Suprapubic skin (tissue), 4 donors: ENCODE measurements at places on chromosomes 2 and 18. TPM values are rescaled to one million over a fixed set of nuclear protein-coding genes. Genes with fewer than 3 reads are reported as not detected.
A peak's percentile ranks its signal among the peaks of the same experiment; 100 is the strongest.

DNA sequence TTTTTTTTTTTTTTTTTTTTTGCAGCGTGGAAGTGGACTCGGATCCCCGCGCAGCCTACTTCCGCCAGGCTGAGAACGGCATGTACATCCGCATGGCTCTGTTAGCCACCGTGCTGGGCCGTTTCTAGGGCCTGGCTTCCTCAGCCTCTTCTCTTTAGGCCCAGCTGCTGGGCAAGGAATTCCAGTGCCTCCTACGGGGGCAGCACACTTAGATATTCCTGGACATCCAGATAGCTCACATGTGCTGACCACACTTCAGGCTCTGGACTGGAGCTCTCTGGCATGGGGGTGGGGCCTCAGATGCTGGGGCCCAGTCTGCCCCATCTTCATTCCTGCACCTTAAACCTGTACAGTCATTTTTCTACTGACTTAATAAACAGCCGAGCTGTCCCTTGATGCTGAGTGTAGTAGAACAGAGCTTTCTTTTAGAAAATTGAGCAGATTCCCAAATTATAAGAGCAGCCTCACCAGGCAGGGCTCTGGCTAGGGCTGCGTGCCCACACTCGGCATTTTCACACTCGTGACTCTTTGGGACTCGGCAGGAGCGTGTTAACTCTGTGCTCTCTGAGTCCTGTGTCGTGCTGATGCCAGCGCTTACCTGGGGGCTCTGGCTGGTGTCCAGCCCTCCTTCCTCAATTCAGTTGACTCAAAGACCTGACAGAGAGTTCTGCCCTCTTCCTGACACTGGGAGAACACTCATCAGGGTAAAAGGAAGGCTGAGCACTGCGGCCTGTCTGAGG lies 19.3 kb downstream of the SLC30A3 start:
- no peak for DNase-seq

DNA sequence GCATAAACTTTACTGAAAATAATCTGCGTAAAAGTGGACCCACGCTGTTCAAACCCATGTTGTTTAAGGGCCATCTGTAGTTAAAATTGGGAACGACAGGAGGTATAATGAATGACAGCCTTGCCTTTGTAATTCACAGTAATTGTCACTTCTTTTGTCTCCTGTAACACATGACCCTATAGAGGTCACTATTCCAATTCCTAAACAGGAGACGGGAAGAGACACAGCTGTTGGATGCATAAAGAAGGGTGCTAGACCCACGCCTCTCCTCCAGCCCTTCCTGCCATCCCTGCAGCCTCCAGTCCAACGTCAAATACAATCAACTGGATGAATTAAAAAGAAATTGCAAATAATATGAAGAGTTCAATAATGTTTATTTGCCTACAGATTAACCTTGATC lies 63.1 kb upstream of the NFATC1 start:
- DNase-seq, result no peak

GRCh38 chr2:176817061-176817565 lies 395.5 kb upstream of the HNRNPA3 start:
- no peak for DNase-seq

DNA sequence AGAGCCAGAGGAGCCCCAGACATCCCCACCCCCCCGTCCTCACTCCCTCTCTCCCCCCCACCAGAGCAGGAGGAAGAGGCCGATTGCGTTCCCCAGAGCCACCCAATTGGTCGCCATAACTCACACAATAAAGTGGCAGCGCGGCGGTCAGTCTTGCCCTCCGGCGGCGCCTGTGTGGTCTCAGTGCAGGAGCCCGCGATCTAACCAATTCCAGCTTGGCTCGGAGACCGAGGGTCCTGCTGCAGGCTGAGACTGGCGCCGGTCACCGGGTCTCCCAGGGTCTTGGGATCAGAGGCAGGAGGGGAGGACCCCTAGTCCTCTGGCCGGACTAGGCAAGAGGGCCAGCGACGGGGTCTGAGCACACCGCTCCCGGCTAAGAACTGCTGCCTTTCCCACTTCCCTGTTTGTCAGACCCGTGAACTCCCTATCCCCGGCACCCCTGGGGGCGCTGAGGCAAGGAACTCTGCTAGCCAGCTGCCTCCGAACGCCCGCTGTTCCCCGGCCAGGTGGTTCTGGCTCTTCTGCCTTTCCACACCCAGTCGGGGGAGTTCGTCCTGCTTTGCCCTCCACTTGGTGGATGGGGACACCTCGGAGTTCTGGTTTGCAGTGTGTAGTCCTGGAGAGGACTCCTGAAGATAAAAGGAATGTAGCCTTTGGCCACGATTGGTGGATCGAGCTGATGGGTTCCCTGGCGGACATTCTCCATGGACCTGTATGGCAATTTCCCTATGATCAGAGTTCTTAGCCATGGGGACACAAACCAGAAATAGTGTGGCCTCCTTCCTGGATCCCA lies 1.0 kb upstream of the HOXD12 start:
- peak; percentile 58 for DNase-seq

- DNase-seq, result no peak
Observed at GRCh38 chr2:205323929-205324328, 358.4 kb upstream of the NRP2 start.

- no peak for DNase-seq
Observed at GRCh38 chr18:47873625-47874024, 56.8 kb downstream of the SMAD2 start.

- peak; percentile 56 for DNase-seq
Observed at GRCh38 chr18:79927607-79928562, 23.6 kb downstream of the SLC66A2 start.

GRCh38 chr2:65666156-65666725 lies 233.8 kb upstream of the SPRED2 start:
- no peak for DNase-seq

GRCh38 chr18:62379051-62379450 lies 53.9 kb downstream of the TNFRSF11A start:
- DNase-seq, result no peak

DNA sequence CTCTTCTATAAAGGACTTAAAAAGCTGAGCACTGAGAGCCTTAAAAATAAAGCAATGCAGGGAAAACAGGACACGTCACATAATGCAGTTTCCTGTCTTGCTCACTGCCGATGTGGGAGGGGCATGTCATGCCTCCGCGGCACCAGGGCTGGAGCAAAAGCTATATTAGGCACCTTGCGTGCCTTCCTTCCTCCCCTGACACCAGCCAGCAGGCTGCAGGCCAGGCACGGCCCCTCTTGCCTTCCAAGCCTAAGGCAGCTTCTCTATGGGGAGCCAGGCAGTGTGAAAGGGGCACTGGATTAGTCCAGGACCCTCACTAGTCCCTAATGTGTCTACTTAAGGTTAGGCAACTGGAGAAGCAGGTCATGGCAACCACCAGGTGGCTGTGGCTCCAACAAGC lies 26.3 kb downstream of the MRPL35 start:
- no peak for DNase-seq

DNA sequence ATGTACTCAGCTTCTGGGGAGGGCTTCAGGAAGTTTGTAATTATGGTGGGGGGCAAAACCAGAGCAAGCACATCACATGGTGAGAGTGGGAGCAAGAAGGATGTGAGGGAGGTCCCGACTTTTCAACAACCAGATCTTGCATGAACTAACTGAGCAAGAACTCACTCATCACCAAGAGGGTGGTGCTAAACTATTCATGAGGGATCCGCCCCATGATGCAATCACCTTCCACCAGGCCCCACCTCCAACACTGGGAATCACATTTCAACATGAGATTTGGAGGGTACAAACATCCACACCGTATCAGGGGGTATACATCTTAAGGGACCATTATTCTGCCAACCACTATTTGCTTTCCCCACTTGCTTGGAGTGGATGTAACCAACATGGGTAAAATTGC lies 209.6 kb upstream of the HNRNPA3 start:
- DNase-seq, result no peak

GRCh38 chr2:83282841-83283240 lies 1176.2 kb downstream of the SUCLG1 start:
- DNase-seq, result no peak

DNA sequence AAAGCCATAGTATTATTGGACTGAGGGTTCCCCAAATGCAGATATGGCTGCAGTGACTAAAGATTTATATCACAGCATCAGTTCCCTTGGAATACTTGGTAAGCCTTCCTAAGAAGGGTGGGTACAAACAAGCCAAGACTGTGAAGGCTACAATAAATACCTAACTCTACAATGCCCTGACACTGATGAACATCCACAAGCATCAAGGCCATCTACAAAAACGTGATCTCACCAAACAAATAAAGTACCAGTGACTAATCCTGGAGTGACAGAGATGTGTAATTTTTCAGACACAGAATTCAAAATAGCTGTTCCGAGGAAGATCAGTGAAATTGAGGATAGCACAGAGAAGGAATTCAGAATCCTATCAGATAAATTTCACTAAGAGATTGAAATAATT lies 254.5 kb downstream of the PARD3B start:
- no peak for DNase-seq

DNA sequence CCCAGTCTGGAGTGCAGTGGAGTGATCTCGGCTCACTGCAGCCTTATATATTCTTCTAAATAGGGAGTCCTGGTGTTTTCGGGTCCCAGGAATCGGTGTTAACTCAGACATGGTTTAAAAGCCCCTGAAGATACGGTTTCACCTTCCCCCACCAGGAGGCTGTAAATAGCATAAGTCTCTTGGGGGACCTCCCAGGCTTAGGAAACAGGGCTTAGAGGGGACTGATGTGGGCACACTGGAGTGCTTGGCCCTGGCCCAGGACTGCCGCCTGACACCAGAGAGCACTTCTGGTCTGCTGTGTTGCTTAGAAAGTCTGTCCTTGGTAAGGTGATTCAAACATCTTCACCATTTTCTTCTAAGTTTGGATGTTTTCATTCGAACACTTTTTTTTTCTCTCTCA lies 39.7 kb upstream of the MAP4K4 start:
- no peak for DNase-seq

DNA sequence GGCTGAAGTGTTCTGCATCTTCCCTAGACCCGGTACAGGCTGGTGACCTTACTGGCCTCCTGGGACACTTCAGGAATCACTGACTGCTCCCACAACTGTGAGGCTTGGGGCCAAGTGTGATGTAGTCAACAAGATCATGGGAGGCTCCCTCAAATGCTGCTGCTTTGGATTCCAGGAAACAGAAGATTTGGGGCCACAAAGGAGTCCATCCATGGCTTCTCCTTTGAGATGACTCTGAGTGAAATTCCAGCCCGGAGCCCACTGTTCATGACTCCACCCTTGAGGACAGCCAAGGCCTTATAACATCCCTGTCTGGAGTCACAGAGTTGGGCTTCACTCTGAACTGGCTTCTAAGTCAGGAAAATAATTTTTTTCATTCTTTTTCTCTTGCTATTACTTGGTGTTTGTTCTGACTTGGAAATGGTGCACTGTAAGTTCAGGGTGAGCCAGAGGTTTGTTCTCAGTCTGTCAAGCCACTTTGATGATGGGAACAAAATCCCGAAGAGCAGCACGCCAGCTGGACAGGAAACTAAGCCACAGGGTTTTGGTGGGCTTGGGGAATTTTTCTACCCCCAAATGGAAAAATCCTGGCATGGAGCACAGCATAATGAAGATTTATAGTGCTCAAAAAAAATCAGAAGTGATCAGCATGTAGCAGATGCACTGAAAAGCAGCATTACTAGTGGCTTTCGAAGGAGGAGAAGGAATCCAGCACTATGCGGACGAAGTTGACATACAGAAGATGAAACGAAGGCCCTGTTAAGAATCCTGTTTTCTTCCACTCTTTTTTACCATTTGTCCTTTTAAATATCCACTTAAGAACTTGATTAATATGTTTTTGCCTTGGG lies 98.1 kb upstream of the ZFP36L2 start:
- peak; percentile 89 for DNase-seq

DNA sequence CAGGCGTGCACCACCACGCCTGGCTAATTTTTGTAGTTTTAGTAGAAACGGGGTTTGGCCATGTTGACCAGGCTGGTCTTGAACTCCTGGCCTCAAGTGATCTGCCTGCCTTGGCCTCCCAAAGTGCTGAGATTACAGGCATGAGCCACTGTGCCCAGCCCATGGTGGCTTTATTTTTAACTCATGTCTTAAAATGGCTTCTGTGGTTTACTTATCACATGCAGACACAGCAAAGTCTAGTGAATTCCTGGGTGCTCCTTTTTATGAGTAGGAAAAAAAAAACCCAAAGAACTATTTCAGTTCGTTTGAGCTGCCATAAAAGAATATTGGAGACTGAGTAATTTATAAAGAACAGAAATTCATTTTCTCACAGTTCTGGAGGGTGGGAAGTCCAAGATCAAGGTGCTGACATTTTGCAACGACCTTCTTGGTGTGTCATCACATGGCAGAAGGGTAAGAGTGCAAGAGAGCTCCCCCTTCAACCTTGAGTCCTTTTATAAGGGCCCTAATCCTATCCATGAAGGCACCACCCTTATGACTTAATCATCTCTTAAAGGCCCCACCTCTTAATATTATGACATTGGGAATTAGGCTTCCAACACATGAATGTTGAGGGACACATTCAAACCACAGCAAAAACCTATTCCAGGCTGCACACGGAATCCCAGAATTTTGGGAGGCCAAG lies 12.6 kb upstream of the REL start:
- no peak for DNase-seq

DNA sequence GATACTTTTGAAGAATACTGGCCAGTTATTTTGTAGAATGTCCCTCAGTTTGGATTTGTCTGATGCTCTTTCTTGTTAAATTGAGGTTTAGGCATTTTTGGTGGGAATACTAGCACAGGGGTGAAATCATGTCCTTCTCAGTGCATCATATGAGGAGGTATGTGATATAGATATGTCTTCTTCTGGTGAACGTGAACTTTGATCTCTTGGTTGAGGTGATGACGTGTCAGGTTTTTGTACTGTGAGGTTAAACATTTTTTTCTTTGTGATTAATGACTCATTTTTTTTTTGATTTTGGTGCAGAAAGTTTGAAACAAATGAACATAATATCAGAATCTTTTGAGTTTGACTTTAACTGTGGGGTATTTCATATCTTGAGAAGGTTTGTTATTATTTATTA lies 11.0 kb downstream of the ZNF407 start:
- no peak for DNase-seq

GRCh38 chr2:207681431-207681830 lies 30.0 kb upstream of the CCNYL1 start:
- no peak for DNase-seq

- no peak for DNase-seq
Observed at GRCh38 chr18:58691256-58691655, 20.0 kb downstream of the MALT1 start.

GRCh38 chr2:68992933-68993332 lies 18.5 kb downstream of the GKN1 start:
- DNase-seq, result no peak

- no peak for DNase-seq
Observed at GRCh38 chr2:112024896-112025491, 30.1 kb upstream of the TMEM87B start.

The ACMSD gene
- 0.56 TPM for total RNA-seq

The NXPH2 gene
- not detected for total RNA-seq

The CCDC138 gene
- total RNA-seq, result 1.4 TPM

The PLCD4 gene
- 2.5 TPM for total RNA-seq

The PLGLB2 gene
- total RNA-seq, result 2.3 TPM

The GBX2 gene
- total RNA-seq, result not detected

The CD207 gene
- total RNA-seq, result 81.3 TPM

The LYPD6B gene
- 83.7 TPM for total RNA-seq

The SLC9A4 gene
- total RNA-seq, result 0.24 TPM

The PAX8 gene
- total RNA-seq, result 4.8 TPM

The NGEF gene
- 17.9 TPM for total RNA-seq
